Activated naive CD4-positive, alpha-beta T cell treated with anti-CD3 and anti-CD28 coated beads, Interleukin-2, amount 50 U/mL, for 72 hours (primary cell): ENCODE measurements at places on chromosomes 5 and 9. TPM values are rescaled to one million over a fixed set of nuclear protein-coding genes. Genes with fewer than 3 reads are reported as not detected.

PAEP gene
- total RNA-seq: not detected

SUSD3 gene
- 81.9 TPM for total RNA-seq

USP20 gene
- total RNA-seq: 58.5 TPM

CCNO gene
- not detected for total RNA-seq

- no peak for DNase-seq
Observed at GRCh38 chr5:133569347-133569746, 43.0 kb downstream of the FSTL4 start.

- DNase-seq: no peak
Observed at GRCh38 chr5:7363067-7363677, 32.8 kb upstream of the ADCY2 start.

DNA sequence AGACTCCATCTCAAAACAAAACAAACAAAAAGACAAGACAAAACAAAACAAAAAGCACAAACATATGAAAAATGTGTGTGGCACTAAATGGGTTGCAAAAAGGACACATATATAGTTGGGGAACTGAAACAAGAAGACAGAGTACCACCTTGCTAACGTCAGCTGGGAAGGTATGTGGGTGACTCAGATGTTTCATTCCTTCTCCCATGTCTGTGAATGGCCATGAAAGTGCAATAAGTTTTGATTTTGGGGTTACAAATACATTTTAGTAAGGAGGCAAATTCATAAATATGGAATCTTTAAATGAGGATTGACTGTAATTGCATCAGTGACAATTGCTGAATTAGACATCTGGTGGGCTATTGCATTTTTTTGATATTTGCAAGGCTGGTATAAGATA is 81.6 kb upstream of the KLF4 start:
- DNase-seq: no peak

TAF11L10 gene
- not detected for total RNA-seq

DNA sequence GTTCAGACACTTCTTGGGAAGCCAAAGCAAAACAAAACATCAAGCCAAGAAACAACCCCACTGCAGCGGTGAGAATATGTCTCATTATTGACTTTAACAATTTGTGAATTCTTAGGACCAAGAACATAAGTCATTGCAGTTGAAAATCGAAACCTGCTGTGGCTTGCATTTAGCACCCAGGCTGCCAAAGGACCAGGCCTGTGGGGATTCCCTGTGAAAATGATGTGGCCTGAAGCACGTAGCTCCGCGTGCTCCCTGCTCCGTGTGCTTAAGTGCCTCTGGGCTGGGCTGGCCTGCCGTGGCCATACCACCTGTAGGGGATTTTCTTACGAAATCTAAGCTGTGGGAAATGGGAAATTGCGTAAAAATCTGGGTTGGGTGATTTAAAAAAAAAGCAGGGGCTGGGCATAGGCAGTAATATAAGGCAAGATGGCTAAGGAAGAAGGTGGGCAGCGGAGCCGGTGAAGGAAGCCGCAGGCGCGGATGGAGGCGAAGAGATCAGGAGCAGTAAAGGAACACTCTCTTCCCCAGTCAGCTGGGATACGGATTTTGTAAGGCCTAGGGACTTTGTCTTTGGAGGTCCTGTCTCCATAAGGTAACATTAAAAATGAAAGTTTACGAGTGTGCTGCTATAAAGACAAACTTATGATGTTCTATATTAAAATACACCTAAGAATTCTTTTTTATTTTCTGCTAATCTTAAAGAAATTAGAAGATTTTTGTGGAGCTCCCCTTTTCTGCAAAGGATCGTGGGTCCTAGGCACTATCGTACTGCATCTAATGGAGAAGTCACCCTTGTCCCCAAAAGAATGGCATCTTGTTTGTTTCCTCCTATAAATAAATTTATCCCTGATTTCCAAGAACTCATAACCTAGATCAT is 189.6 kb upstream of the SEMA6A start:
- DNase-seq: no peak

DDX46 gene
- 79.4 TPM for total RNA-seq

RNF224 gene
- not detected for total RNA-seq

GRCh38 chr5:135543485-135544304 is 7.9 kb upstream of the NEUROG1 start:
- DNase-seq: no peak
